Body of pancreas (tissue), 4 donors: ENCODE measurements at places on chromosomes 12 and 14.

GRCh38 chr12:79624378-79624777 is 66.4 kb downstream of the PAWR start:
- DNase-seq, result no peak

GRCh38 chr12:132400011-132400641 is 70.7 kb upstream of the GALNT9 start:
- peak; percentile 4 for DNase-seq

DNA sequence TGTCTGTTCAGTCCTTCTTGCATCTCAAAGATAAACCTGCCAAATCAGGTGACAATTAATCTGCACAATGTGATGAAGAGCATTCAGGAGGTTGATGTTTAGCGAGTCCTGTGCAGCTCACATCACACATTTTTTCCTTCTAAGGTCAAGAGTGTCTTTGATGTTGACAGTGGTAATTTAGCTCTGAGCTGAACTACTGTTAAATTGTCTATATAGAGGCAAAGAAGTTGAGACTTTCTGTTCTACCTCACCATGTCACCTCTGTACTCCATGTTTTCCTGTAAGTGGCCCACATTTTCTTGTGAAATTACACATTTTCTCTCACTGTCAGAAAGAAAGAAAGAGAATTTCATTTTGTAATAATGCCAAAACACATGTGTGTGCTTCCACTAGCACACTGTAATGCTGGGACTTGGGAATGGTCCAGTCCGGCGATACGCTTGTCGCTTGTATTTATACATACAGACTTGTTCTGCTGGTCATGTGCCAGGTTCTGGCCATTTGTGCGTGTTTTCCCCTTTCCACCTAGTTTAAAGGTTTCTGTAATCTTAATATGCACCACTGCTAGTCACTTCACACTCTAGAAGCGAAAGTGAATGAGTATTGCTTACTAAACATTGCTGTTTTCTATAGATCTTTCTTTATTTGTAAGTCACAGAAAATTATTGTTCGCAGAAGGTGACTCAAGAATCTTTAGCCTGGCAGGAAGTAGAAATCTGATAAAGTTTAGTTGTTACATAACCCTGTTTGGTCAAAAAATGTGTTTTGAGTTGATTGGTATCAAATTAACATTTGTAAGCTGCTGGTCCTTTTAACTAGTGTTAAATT is 328.9 kb downstream of the TMTC2 start:
- DNase-seq, result peak; percentile 89

- DNase-seq, result no peak
Observed at GRCh38 chr12:102215992-102216691, 18.5 kb upstream of the PMCH start.

DNA sequence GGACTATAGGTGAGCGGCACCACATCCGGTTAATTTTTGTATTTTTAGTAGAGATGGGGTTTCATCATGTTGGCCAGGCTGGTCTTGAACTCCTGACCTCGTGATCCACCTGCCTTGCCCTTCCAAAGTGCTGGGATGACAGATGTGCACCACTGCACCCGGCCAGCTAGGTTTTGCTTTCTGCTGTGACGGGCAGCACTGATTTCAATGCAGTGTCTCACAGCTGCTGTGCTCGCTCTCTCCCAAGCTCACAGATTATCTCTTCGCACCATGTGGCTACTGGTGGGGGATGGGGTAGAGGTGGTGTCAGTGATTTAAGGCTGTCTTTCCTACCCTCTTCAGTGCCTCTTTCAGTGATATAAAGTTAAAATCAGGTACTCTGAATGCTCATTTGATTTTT is 909.1 kb downstream of the TRHDE start:
- DNase-seq, result no peak

- DNase-seq, result no peak
Observed at GRCh38 chr14:90561920-90562319, 165.1 kb downstream of the CALM1 start.

GRCh38 chr12:55717011-55718007 is 1.5 kb downstream of the BLOC1S1 start:
- DNase-seq, result no peak

DNA sequence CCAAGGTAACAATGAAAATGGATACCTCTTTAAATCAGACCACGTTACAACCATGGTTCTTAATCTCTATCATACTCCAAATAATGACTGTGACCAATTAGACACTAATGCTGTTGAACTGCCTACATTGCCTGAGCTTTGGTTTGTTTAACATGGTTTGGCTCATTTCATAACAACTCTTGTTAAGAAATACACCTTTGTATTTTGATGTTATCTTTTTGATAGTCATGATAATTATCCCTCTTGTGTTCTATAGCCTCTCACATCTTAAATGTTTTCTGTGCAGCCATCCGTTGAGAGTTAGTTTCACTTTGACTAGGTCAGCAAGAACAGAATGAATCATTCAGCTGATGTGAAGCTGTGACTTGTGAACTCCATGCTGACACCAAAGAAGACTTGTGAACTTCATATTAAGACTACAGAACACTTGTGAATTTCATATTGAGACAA is 75.5 kb upstream of the RERGL start:
- no peak for DNase-seq

GRCh38 chr14:85575617-85575898 is 45.6 kb downstream of the FLRT2 start:
- DNase-seq, result no peak

- no peak for DNase-seq
Observed at GRCh38 chr12:87921621-87922020, 107.6 kb downstream of the C12orf50 start.

DNA sequence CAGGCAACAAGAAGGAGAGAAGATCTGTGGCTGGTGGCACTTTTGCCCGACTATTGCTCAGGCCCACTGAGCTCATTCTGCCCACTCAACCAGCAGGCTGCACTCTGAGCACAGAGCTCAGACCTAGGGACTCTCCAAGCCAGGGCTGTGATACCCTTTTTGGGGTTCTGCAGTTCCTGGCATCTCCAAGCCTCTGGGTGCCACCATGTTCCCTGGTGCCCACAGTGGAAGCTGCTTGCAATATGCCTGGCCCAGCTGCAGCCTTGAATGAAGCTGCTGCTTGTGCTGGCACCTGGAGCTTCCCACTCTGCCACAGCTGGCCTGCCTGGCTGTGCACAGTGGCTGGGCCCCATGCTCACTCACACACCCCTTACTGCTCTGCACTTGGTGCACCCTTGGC is 236.1 kb downstream of the ADGRD1 start:
- no peak for DNase-seq
